Glutamatergic neuron (in vitro differentiated cells): ENCODE measurements at places on chromosomes 3 and 15.

DNA sequence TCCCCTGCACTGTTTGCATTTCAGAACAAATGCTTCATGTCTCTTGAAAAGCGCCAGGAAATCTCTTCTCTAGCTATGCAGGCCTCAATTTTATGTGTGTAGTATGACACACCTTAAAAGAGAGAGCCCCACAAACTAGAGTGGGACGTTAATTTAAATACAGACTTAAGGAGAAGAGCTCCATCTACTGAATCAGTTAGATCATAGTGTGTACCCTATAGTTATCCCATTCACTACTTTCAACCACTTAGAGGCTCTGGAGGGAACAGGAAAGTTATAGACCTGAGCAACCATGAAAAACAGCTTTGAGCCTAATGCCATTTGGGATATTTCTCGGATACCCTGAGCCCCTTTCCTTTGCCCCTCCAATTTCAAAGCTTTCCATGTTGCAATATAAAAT lies 153.7 kb downstream of the TIGIT start:
- DNase-seq: no peak

DNA sequence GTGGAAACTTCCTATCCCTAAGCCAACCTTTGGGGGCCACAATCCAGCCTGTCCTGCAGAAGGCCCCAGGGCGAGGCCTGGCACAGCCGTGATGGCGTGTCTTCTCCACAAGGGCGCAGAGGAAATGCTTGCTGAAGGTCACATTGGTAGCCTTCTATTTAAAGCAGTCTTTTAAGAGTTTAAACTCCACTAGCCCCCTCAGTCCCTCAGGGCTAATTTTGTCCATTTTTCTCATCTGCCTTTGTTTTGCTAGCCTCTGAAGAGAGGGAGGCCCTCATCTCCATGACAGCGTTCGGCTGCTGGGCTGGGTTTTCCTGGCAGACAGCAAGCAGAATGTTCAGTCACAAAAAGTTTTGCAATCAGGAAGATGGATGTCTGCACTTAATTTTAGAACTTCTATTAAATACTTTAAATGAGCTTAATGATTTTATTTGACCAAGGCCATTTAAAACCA lies 40.8 kb downstream of the RARB start:
- DNase-seq: peak; percentile 22

DNA sequence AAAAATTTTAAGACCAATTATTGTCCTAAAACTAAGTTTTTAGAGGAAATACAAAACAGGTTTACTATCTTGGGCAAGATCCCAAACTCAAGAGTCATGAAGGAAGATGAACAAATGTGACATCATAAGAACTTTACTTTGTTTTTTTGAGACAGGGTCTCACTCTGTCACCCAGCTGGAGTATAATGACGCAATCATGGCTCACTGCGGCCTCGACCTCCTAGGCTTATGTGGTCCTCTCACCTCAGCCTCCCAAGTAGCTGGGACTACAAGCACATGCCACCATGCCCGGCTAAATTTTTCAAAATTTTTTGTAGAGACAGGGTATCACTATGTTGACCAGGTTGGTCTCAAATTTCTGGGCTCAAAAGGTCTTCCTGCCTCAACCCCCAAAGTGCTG lies 69.3 kb downstream of the PCSK6 start:
- no peak for DNase-seq

GRCh38 chr15:95252404-95252803 lies 1021.0 kb downstream of the MCTP2 start:
- no peak for DNase-seq

DNA sequence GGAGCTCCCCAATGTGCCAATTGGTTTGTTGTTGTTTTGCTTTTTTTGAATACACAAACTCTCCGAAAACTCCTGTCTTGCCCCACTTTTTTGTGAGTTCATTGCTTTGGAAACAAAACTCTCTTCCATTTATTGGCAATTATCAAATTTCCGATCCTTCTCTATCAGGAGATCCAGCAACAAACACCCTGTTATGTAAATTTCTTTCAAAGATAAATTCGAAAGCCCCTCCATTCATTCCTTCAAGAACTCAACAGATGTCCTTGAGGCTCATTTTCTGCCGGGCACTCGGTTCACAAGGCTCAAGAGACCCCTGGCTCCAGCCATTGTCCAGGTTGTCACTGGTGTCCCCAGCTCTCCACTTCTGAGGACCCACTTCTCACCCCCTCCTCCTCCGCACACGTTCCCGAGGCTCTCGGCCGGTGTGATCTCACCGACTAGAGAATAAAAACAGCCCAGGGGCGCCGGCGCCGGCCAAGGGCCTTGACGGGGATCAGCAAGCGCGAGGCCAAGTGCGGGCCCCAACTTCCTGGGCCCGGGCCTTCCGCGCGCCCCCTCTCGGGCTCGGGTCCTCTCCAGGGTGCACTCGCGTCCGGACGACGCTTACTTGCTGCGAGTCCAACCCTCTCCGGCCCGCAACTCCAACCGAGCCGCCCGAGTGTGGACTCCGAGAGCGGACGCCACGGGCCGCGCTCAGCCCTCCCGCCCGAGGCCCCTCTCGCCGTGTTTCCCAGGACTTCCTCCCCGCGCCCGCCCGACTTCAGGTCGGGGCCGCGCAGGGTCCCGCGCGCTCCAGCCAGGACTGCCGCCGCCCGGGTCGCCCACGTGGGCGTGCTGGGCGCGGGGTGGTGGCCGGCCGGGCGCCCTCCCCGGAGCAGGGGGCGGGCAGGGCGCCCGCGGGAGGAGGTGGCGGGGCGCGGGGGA lies 533 bp upstream of the SMAD3 start:
- DNase-seq: peak; percentile 51

DNA sequence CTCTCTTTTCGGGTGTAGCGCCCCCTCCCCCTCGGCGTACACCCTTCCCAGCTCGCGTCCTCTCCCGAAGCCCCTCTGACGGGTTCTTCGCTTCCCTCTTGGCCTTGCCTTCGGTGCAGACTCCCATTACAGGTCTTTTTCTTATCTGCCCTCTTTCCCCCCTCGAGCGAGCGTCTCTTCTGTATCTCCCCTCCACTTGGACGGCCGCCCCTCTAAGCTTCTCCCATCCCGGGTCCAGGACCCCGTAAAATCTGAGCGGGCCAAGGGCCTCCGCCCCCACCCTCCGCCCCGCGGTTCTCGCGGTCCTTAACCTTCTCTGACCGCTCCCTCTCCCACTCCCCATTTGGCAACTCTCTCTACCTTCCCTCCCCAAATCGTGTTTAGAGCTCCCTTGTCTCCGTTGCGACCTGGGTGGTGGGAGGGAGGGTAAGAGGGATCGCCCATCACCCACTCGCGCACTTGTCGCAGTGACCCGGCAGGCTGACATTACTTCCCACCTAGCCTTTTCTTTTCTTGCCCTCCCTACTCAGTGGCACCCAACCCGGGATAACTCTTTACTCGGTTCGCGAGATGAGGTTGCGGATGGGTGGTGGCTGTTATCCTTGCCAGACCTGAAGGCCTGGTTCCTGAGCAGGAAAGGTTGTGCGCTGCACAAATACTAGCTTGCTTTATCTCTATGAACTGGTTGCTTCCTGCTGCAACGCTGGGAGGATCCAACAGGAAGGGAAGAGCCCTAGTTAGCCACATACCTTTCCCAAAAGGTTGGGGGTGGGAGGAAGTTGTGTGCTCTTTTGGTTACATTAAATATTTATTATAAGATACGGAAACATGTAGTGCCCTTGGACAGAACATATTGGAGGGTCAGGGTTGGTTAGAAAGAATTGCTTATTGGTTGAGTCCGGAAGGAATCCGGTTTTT lies 922 bp downstream of the RAB11A start:
- DNase-seq: peak; percentile 50

DNA sequence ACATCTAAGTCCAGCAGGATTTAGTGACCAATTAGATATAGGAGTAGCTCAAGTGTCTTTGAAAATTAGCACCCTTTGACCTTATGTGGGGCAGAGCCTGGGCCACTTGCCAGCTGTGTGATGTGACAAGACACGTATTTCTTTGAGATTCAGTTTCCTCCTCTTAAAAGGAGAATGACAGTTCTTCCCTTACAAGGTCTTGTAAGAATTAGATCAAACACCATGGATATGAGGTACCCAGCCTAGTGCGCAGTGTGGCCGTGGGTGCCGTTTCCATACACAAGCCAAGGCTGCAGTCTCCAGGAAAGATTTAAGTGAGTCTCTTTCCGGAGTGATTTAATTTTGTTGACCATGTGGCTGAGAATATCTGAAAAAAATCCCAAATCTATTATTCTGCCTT lies 46.3 kb downstream of the ARHGAP31 start:
- DNase-seq: no peak

- no peak for DNase-seq
These were observed 482.7 kb upstream of the ADAMTS9 start for GRCh38 chr3:65170390-65171042.

- DNase-seq: no peak
These were observed 260.5 kb upstream of the TPRG1 start for GRCh38 chr3:188911026-188911850.

GRCh38 chr3:46812237-46812791 lies 50.9 kb downstream of the MYL3 start:
- DNase-seq: peak; percentile 80

- DNase-seq: peak; percentile 54
These were observed 78.8 kb downstream of the DLG1 start for GRCh38 chr3:197219619-197220018.

- DNase-seq: no peak
These were observed 3.1 kb downstream of the PCYT1A start for GRCh38 chr3:196284396-196284795.

DNA sequence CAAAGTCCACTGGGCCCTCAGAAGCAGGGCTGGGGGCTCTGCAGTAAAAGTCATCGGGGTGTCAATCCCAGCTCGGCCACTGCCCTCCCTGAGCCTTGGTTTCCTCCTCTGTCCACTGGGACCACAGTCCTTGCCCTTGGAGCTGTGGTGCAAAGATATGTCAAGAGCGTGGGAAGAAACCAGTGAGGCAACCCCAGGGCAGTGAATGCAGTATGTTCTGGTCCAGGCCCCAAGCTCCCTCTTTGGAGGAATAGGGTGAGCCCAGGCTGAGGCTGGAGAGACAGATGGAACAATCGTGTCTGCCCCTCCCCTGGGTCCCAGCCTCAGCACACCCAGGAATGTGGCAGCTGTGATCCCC lies 779 bp downstream of the GRIP2 start:
- no peak for DNase-seq

DNA sequence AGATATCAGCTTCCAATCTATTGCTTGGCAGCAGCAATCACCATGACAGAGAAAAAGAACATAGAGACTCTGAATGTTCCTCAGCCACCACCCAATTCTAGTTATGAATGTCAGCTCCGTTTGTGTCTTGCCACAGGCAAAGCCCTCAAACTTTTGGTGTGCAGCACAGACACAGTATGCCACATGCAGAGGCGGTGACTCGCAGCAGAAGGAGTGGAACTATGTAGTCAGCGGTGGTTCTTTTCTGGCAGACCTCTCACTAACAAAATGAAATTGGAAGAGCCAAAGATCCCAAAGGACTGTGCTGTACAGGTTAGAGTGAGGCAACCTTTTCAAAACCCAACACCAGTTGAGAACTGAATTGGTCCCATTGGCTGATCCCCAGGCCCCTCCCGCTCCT lies 220.9 kb downstream of the SLC9A9 start:
- DNase-seq: no peak

DNA sequence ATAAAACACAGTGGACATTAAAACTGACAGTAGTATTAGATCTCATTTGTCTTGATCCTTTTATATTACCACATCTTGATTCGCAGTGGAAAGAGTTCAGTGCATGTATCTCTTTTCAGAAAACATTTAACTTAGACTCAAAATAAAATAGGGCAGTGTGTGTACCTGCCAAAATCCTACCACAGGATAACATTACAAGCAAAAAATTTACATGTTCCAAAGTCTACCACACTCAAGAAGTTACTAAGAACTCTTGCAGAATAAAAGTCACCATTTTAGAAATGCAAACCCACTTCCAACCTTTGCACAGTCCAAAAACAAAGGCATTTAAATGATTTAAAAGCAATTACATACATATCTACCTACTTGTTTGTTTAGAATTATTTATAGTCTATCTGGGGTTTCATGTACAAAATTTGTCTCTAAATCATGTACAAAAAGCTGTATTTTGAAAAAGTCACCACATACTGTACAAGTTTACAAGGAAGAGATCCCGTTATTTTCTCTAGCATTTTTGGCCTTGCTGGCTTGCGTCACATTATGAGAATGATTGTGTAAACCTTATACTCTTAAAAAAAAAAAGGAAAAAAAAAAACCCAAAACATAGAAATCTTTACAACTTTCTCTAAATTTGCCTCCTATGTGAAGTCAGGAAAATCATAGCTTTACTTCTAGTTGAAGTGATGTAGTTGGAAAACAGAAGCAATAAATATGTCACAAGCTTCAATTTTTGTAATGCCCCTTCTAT lies 153.8 kb downstream of the ADAM10 start:
- DNase-seq: no peak

DNA sequence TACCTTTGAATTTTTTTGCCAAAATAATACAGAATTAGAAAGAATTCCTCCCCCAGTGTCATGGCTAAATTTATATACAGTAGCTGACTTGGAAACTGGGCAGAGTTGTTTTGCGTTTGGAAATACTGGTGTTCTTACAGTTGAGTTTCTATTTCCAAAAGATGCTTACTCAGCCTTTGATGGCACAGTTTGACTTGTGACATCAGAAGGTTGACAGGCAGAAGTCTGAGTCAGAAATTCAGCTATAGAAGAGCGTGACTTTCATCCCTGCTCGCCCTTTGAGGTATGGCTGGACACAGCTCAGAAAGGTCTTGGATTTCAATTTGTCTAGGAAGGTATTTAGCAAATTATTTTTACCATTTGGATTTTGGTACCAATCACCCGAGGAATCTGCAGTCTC lies 175.8 kb downstream of the VGLL4 start:
- DNase-seq: no peak

GRCh38 chr3:14246414-14246813 lies 67.8 kb downstream of the LSM3 start:
- DNase-seq: no peak

DNA sequence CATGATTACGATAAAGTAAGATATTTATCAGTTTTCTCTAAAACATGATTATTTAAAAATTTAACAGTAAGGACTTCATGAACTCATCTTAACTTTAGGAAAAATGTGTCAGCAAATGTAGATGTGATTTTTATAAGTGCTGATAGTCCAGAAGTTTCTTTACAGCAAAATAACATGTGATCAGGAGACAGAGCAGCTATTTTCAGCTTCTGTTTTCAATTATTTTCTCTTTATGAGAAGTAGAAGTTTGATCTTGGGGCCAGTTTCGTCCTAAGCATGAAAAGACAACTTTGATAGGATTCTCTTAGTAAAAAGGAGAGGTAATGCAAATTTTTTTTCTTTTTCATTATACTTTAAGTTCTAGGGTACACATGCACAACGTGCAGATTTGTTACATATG lies 96.5 kb upstream of the TSPAN3 start:
- DNase-seq: no peak
